ENCODE measurements at places on chromosomes 3 and 15.

GRCh38 chr3:49469037-49469935 is 781 bp upstream of the DAG1 start:
- DNase-seq: no peak

DNA sequence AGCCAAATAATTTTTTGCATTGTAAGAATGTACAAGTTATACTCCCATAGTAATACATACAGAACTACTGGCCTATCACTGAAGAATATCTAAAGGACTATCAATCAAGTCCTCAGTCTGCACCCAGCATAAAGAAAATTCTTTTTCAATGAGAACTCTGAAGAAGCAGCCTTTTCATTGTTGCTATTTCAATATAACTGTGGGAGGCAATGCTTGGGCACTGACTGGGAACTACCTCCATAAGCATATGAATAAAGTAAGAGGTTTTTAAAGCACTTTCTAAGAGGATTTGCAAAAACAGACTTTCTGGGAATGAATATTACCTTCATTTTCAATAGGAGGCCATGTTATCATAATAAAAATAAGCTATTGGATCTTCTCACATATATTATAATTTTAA is 24.6 kb upstream of the NECTIN3 start:
- DNase-seq: no peak

DNA sequence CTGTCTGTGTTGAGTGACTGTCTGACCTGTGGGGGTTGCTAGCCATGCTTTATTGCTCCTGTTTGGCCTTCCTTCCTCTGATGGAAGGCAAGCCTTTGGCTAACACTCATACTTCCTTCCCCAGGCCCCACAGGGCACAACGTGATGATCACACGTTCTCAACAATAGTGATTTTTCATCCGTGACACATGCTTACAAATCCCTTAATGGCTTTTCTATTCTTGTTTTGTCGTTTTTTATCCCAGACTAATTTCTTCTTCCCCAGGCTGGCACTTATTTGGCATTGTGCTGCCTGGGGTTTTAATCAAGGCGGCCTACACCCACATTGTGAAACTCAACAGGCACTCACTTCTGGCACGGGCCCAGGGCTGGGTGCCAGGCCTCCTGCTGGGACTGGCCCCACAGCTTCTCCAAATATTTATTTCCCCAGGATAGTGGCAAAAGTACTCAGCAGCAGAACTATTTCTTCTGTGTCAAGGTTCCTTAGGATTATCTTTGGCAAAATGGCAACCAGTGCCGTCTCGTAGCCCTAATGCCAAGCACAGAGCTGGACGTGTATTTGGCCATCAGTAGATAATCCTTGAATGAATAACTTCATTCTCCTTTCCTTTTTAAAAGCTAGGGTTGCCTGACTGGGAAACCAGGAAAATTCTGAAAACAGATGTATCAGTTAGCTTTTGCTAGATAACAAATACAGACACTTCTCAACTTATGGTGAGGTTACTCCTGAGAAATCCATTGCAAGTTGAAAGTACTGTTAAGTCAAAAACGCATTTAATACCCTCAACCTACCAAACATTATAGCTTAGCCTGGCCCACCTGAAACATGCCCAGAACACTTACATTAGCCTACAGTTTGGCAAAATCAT is 30.6 kb downstream of the CMTM7 start:
- DNase-seq: peak; percentile 25

- DNase-seq: no peak
Observed at GRCh38 chr15:74716651-74717050, 8.7 kb downstream of the CYP1A1 start.

GRCh38 chr3:78937475-78937874 is 830.3 kb downstream of the ROBO1 start:
- DNase-seq: no peak

DNA sequence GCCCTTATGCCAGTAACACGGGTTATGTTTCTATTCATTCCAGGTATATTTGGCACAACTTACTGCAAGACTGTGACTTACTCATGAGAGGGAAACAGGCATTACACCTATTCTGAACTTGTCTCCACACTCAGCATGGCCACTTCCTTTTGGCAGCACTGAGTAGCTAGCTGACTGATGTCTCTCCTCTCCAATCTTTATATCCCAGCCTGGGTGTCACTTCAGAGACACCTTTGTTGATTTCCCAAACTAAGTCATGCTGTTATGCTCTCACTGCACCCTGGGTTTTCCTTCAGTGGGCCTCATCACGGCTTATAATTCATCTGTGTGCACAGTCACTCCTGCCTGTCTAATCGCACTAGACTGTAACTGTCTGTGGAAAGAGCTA is 114.8 kb downstream of the MYLK start:
- no peak for DNase-seq

- DNase-seq: no peak
Observed at GRCh38 chr15:52787549-52788098, 2.5 kb downstream of the ONECUT1 start.

- no peak for DNase-seq
Observed at GRCh38 chr3:160170409-160171370, 54.5 kb upstream of the C3orf80 start.

DNA sequence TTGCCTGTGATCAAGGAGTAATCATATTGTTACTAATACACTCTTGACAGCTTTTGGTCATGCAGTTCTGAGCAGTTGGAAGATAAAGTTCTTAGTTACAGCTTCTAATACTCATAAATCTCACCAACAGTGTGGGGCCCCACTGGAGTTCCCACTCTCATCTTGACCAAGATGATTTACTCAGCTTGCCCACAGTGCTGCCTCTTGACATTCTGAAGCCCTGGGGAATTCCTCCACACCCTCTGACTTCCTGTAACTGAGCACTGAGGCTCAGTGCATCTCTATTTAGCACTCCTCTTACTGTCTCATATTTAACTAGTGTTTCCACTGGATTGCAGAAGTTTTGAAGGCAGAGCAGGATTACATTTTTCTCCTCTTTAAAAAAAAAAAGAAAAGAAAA is 1.9 kb upstream of the ARL6IP5 start:
- peak; percentile 79 for DNase-seq

- DNase-seq: no peak
Observed at GRCh38 chr3:169660709-169661360, 2.7 kb downstream of the MECOM start.

DNA sequence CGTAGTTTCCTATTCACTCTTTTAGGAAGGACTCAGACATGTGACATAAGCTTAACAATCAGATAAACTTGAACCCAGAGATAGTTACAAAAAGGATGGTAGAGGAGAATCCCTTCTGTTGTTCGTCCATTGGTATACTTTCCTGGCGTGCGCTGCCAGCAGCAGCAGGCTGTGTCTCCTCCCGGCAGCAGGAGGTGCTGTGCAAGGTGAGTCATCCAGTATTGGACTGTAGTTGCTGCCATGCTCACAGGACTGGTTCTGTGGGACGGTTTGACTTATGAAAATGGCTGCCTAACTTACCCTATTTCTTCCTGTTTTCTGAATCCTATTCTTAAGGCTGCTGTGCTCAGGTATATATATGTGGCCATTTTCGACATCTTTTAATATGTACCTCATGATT is 253.4 kb upstream of the LRRC3B start:
- no peak for DNase-seq

DNA sequence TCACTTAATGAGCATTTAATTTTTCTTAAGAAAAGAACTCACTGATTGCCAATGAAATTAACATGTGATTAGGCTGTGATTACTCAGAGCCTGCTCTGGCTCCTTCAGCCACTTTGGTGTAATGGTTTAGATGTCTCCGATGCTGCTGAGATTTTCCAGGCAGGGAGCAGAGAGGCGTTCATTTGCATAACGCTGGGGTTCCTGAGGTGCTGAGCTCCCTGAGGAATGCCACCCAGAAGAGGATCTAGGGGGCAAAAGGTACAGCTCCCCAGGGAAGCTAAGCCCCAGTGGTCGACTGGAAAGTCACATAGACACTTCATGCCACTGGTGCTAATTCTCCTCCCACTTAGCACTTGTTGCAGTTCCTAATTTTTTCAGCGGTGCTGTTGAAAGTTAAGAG is 119.5 kb downstream of the USP13 start:
- no peak for DNase-seq

DNA sequence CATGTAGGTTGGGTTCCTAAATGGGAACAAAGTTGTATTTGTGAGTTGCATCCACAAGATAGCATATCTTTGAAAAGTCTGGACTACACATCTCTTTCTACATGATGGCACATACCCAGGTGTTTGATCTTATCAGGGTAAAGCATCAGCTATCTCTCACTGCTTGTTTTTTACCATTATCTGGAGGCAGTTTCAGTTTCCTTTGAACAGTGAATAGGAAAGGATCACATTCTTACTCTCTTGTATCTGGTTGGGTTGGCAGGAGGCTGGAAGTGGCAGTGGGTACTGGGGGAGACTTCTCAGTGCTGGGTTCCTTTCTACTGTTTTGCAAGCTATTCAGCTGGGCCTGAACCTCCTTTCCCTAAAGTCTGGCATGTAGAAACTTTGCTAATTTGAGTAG is 4.1 kb downstream of the CEMIP start:
- no peak for DNase-seq

DNA sequence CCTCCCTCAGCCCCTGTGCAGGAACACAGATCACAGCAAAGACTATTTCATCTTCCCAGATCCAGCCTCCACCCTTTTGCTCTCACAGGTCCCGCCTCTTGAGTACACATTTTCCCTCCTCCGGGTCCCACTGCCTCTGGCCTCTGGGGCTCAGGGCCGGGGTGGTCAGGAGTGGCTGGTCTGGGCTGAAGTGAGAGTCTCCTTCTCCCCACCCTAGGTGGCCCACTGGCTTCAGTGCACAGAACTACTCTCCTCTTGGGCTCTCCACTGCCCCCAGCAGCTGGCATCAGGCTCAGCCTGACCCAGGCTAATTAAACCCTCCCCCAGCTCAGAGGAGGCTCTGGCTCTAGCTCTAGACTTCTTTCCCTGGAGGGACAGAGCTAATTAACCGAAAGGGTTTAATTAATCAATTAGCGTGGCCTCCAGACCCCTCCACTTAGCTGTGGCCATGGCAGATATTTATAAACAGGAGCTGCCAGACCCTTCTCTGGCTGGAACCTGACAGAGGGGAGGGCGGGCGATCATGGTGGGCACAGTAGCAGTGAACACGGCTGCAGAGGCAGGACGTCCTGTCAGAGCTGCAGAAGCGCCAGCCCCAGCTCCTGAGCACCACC is 15.1 kb downstream of the DUSP7 start:
- no peak for DNase-seq

DNA sequence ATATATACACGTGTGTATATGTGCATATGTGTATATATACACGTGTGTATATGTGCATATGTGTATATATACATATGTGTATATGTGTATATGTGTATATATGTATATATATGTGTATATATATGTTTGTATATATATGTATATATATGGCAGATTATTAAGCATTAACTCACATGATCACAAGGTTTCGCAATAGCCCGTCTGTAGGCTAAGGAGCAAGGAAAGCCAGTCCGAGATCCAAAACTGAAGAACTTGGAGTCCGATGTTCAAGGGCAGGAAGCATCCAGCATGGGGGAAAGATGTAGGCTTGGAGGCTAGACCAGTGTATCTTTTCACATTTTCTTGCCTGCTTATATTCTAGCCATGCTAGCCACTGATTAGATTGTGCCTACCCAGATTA is 23.7 kb downstream of the NAALADL2 start:
- DNase-seq: no peak

DNA sequence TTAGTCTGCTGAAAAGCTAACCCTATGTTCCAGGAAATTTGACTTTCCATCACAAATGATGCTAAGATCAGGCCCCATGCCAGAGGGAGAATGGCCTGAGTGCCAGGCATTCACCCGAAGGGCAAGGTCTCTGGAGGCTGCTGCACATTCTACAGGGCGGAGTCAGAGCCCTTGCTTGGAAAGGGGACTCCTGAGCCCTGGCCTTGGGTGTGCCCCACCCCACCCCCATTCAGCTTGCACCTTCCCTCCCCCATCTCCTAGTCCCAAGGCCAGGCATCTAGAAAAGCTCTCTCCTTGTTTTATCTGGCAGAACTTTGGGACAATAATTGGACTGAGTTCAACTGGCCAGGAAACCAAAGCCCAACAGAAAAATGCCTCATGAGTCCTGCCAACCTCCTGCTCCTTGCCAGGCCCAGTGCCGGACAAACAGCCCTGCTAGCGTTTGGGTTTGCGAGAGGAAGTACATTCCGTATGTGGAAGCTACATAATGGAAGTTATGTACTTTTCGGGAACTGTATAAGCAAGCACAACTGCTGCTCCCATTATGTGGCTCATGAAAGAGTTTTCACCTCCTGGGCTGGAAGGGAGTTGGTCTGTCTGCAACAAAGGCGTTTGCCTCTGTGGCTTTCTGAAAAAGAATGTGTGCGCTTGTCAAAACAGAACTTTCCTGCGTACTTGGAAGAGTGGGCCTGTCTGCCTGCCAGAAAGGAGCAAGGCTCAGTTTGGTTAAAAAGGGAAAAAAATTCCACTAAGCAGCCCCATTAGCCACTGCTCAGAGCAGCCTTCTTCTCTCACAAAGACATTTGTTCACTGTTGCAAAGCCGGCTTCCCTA is 321.5 kb upstream of the CTNNB1 start:
- no peak for DNase-seq

GRCh38 chr3:156918746-156919145 is 92.6 kb downstream of the LEKR1 start:
- no peak for DNase-seq

DNA sequence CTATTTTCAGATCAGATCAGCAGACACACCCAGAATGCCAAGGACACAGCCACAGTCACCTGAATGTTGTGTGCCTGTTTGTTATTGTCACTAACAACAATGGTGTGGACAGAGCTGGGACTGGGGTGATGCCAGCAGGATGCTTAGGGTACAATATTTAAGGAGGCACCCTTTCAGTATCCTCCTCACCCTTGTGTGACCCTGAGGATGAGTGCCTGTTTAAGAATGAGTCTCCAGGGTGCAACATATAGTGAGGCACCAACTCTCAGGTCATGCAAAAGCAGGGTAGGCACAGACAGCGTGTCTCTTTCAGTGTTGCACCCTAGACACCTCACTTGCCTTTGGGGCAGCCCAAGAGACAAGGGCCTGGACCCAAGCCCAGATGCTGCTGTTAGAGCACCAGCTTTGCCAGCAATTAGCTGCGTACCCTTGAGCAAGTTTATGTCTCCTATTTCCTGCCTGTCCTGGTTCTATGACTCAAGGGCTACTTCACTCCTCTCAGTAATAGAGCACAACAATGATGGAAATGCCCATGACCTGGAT is 122.6 kb downstream of the AQP9 start:
- DNase-seq: no peak

- no peak for DNase-seq
Observed at GRCh38 chr3:54858093-54858785, 69.6 kb downstream of the LRTM1 start.

Measured in CD4-positive, alpha-beta T cell treated with Interleukin-1 beta for 1 hour (primary cell).